ENCODE measurements at places on chromosomes 6 and 20.
A peak's percentile ranks its signal among the peaks of the same experiment; 100 is the strongest.

DNA sequence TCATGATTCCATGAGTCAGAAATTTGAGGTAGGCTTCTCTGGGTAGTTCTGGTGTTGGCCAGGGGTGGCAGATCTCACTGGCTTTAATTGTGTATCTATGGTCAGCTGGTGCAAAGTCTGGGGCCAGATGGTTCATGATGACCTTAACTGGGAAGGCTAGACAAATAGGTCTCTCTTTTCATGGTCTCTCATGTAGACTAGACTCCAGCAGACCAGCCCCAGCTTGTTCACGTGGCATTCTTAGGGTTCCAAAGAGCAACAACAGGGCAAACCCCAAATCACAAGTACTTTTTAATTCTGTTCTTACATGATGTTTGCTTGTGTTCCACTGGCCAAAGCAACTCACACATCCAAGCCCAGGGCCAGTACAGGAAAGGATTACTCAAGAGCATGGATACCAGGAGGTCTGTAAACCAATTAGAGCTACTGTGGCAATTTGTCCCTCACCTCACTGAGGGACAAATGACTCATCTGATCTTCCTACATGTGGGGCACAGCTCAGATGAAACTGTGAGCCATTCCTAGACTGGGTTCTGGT, 79.5 kb upstream of the PBOV1 start:
- DNase-seq, result no peak

DNA sequence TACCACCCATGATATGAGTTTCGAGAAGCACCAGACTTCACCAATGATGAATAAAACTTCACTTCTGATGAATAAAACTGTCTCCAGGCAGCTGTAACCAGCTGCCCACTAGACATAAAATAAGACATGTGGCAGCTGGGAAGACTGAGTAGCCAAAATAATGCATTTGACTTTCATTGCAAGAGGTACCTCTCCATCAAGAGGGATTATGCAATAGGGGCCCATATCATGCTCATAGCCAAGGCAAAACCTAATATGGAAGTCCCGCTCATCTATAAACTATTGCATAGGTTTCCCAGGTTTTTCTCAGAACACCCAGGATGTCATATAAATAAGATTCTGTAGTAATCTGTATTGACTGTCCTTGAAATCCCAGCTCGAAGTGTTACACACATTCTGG, 155.5 kb downstream of the SIM1 start:
- DNase-seq, result no peak

DNA sequence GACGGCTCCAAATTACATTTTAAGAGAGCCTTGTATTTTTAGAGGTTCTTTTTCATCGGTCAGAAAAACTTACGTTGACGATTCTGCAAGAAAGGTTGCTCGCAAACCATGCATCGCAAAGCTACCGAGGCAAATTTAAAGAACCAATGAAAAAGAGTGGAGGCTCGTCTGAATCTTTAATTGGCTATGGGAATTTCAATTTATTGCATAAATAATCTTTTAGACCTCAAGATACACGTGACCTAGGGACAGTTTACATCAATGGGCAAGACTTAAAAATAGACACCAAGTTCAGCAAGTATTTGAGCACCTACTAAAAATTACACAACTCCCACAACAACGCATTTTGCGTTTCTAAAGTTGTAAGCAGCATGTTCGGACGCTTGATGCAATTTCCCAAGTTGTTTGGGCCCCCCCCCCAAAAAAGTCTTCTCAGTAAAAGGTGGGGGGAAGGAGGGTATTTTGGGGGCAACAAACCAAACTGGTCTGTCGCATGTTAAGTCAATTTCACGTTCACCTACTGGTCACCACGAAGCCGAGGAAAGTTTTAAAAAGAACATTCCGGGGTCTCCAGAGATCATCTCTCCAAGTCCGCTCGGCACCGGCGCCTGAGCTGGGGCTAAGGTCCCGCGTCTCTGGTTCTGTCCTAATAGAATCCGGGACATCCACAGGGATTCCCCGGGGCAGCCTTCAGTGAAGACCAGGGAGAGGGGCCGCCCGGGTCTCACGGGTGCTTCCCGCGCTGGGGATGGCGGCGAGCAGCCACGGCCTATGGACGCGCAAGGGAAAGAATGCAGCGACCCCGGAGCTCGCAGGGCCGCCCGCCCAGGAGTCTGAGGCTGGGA, 851 bp downstream of the SNX5 start:
- peak; percentile 67 for DNase-seq

GRCh38 chr6:162904069-162904663, 176.4 kb downstream of the PACRG start:
- no peak for DNase-seq

GRCh38 chr6:132257561-132257960, 143.7 kb downstream of the MOXD1 start:
- DNase-seq, result no peak

DNA sequence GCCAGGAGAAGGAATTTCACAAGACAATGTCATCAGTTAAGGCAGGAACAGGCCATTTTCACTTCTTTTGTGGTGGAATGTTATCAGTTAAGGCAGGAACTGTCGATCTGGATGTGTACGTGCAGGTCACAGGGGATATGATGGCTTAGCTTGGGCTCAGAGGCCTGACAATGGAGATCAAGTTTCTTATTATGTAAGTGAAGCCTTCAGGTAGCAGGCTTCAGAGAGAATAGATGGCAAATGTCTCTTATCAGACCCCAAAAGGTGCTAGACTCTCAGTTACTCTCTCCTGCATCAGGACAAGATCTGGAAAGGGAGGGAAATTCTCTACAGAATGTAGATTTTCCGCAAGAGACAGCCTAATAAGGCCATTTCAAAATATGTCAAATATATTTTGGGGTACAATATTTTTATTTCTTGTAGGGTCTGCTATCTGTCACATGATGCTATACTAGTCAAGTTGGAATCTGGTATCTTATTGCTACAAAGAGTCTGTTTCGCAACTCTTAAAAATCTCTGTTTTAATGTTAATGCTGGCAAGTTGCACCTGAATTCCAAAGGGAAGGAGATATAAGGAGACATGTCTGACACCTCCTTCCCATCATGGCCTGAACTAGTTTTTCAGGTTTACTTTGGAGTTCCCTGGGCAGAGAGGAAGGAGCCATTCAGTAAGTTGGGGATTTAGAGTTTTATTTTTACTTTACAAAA, 48.8 kb downstream of the TRDN start:
- DNase-seq, result no peak

GRCh38 chr20:6769903-6770785, 2.7 kb downstream of the BMP2 start:
- DNase-seq, result no peak

DNA sequence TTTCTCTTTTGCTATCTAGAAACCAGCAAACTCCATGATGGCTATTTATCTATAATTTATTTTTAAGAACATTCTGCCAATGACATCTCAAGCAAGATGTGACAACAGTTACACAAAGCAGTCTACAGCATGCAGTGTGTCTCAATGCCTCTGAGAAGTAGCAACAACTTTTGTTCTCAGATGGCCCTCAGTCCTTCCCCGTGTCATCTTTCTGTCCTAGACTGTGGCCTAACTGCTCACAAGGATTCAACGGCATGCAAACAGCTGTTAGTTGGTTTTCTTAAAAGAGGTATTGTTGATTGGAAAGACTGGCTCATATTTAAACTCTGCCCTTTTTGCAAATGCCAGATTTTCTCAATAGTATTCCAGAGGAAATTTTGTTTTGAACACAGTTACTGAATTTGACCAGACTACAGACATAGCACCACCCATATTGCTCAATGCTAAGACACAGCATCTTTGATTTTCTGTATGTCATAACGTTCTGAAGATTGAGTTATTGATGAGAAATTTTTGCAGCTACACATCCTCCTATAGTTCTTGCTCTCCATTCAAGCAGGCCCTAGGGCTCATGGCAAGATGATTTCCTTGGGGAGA, 26.1 kb upstream of the F13A1 start:
- no peak for DNase-seq

DNA sequence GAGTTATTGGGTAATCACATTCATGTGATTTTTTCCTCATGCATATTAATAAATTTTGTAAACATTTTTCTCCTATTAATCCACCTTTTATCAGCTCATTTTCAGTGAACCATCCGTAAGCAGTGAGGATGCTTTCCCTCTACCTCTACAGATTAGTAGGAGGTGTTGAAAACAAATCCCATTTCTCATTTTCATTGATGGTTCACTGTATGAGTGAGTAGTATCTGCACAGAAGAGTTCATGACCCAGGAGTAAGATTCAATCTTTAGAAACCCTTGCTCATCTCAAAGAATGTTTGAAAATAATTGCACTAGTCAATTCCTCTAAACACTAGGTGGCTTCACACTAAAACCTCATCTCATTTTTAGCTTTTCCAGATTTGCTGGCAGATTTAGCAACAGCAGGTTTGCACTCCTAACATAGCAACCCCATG, 440.0 kb downstream of the HAO1 start:
- no peak for DNase-seq

DNA sequence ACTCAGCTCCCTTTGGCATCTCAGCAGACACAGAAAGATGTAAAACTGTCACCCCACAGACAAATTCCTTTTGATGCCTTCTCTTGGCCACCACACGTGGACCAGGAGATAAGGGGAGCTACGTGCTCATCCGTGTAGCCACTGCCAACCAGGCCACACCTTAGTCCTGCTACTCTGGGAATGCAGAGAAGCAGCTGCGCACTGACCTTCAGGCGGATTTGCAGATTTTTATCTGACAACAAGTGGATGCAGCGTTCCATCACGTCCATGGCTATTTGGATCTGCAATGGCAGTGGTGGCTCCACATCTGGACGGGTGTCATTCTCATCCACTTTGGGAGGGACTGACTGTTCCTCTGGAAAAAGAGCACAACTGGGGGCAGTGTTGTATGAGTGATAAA, 30.8 kb downstream of the TTI1 start:
- no peak for DNase-seq
